ENCODE measurements at places on chromosomes 5 and 9. TPM values are rescaled to one million over a fixed set of nuclear protein-coding genes. Genes with fewer than 3 reads are reported as not detected.

The TAF11L6 gene
- not detected for total RNA-seq

The FOXD4 gene
- 0.17 TPM for total RNA-seq

The LHX3 gene
- total RNA-seq, result not detected

The CAMLG gene
- 32.3 TPM for total RNA-seq

The NCS1 gene
- total RNA-seq, result 12.3 TPM

The FOXD4L3 gene
- not detected for total RNA-seq

The NNT gene
- 84.6 TPM for total RNA-seq

The PRELID2 gene
- total RNA-seq, result 27.9 TPM

The TLR4 gene
- 184 TPM for total RNA-seq

The PCDHGB6 gene
- total RNA-seq, result 2.9 TPM

The PRR7 gene
- 4.5 TPM for total RNA-seq

The SAP30L gene
- 40.6 TPM for total RNA-seq

The FBP2 gene
- not detected for total RNA-seq

The SLC36A3 gene
- total RNA-seq, result not detected

The RORB gene
- total RNA-seq, result 0.09 TPM

The NACC2 gene
- total RNA-seq, result 21.6 TPM

The ROPN1L gene
- 0.68 TPM for total RNA-seq

The HRH2 gene
- total RNA-seq, result not detected

The MLANA gene
- total RNA-seq, result not detected

The CCDC180 gene
- total RNA-seq, result 0.37 TPM

The SCGB3A2 gene
- total RNA-seq, result not detected

The CDH6 gene
- total RNA-seq, result 0.56 TPM

The MAP1B gene
- total RNA-seq, result 134 TPM

The TMEM171 gene
- 1.0 TPM for total RNA-seq

The TMEM8B gene
- total RNA-seq, result 0.23 TPM

The WDR55 gene
- 45.1 TPM for total RNA-seq

The NDUFS6 gene
- total RNA-seq, result 39.6 TPM

The GMCL2 gene
- total RNA-seq, result not detected

The BRD3 gene
- total RNA-seq, result 22.0 TPM

The GFRA3 gene
- not detected for total RNA-seq

The NRG2 gene
- 0.51 TPM for total RNA-seq

The SLC36A2 gene
- not detected for total RNA-seq

The IL9 gene
- total RNA-seq, result not detected

The PWWP2A gene
- 17.7 TPM for total RNA-seq

The BARX1 gene
- not detected for total RNA-seq

The PCDHGA3 gene
- 1.2 TPM for total RNA-seq

Data from dermis blood vessel endothelial cell (primary cell).